ENCODE measurements at places on chromosomes 2 and 18.

GRCh38 chr18:4172196-4173100 lies 282.7 kb downstream of the DLGAP1 start:
- DNase-seq: no peak

DNA sequence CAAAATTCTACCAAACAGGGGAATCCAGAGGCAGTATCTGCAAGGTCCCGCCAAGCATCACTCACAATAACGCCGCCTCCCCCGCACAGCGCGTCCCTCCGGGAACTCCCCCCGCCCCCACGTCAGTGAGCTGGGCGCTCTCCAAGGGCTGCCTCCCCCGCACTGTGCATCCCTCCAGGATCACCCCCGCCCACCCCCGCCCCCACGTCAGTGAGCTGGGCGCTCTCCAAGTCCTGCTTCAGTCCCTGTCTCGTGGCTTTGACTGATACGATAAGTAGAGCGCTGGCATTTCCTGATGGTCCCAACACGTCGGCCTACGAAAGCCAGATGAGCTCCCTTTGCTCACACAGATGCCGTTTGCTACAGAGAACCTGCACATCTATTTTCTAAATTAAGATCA lies 130.7 kb upstream of the TPO start:
- peak; percentile 7 for DNase-seq

GRCh38 chr2:20797096-20797495 lies 25.8 kb downstream of the LDAH start:
- no peak for DNase-seq

DNA sequence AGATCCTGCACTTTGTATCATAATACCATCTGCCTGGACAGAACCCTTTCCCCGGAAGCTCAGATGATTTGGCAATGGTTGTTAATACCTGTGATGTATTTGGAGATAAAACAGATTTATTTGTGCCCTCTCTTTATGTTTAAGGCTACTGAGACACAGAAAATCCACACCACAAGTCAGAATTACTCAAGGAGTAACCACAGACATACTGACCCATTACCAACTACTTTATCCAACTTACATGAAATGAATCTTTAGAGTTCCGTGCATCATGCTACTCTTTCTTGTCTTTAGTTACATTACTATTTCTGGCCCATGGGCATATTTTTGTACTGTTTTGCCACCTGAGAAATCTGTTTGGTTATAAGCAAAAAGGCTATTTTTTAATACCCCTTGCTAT lies 384.0 kb downstream of the STK39 start:
- no peak for DNase-seq

GRCh38 chr2:209348433-209348832 lies 75.4 kb upstream of the MAP2 start:
- DNase-seq: no peak

- DNase-seq: peak; percentile 21
Measured at GRCh38 chr2:61887717-61888266, 664 bp downstream of the CCT4 start.

DNA sequence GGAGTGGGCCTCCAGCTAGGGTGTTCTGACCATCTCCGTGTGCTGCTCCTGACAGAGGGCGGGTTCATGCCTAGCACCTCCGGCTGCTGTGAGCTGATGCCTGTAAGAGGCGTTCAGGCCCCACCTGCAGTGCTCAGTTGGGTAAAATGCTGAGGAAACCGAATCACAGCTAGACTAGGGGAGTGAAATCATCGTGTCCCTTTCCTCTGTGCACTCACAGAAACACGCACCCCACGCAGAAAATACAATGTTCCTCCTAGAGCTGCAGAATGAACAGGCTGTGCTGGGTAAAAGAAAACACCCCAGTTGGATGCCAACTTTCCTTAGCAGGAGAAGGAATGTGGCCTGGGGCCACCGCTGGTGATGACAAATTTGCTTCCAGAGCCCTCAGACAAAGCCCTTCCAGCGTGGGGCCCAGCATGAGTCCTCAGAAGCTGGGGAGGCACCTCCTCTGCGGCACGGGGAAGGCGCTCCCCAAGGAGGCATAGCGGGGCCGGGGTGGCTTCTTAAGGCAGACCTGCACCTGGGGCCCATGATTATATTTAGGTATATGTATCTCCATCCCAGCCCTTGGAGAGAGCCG lies 16.3 kb upstream of the ARHGEF4 start:
- no peak for DNase-seq

GRCh38 chr2:8677646-8678592 lies 3.9 kb upstream of the ID2 start:
- DNase-seq: peak; percentile 77

GRCh38 chr2:171154348-171154747 lies 6.3 kb downstream of the TLK1 start:
- no peak for DNase-seq

DNA sequence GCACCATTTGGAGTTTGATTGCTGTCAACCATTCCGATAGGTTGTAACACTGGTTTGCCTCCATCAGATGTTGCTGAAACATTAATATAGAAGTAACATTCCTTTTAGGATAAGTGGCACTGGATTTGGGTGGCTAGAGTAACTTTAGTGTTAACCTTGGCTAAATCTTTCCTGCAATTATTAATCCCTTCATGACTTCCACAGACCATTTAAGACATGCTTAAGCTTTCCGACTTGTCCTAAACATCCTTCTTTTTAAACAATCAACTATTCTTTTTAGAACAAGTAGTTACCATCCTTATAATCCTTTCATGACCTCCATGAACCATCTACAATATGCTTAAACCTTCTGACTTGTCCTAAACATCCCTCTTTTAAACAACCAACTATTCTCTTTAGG lies 465.5 kb downstream of the DCDC2C start:
- DNase-seq: no peak

GRCh38 chr2:240556553-240557100 lies 1.2 kb downstream of the ANKMY1 start:
- no peak for DNase-seq

DNA sequence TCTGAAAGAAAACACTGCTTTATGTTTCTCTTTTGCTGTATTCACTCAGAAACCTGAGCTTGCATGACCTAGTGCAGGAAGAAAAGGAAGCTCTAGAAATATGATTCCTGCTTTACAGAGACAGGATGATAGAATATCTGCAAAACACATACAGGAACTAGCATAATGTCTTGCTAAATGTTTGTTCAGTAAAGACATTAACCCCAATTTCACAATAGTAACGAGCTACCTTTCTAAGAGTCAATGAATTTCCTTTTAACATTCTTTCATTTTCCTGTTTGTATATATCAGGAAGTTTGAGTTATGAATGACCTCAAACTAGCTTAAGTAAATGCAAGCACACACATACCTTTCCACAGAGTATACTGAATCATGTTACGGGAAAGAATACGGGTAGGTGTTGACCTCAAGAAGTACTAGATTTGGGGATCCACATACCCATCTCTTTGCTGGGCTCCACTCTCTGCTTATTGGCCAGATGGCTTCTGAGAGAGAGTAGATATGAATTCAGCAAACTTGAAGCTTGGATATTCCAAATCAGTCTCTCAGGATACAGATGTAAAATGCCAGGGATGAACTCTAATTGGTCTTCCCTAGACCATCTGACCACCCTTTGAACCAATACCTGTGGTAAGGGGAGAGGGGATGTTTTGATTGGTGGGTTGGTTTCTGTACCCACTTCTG lies 18.2 kb upstream of the ACSL3 start:
- no peak for DNase-seq

GRCh38 chr18:62368100-62368499 lies 43.0 kb downstream of the TNFRSF11A start:
- DNase-seq: no peak

GRCh38 chr2:44753552-44754285 lies 187.8 kb upstream of the SIX3 start:
- no peak for DNase-seq

GRCh38 chr2:11286749-11287148 lies 57.7 kb downstream of the ROCK2 start:
- DNase-seq: no peak

- DNase-seq: no peak
Measured at GRCh38 chr2:110919738-110920137, 187.4 kb downstream of the ACOXL start.

DNA sequence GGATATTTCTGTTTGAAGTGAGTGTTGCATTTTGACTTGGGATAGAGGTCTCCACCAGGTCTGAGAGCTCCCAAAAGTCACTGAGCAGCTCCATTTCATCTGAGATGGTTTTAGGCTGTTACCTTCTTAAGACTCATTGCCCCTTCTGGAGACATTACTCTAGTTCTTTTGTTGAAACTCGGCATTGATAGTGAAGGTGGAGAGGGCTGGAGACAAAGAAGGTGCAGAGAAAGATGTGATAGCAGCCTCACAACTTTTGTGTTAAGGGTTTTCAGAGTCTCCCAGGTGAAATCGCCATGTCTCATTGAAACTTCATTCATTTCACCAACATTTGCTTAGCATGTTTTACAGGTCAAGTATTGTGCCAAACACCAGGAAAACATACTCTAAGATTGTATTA lies 219.6 kb downstream of the INSIG2 start:
- DNase-seq: no peak

DNA sequence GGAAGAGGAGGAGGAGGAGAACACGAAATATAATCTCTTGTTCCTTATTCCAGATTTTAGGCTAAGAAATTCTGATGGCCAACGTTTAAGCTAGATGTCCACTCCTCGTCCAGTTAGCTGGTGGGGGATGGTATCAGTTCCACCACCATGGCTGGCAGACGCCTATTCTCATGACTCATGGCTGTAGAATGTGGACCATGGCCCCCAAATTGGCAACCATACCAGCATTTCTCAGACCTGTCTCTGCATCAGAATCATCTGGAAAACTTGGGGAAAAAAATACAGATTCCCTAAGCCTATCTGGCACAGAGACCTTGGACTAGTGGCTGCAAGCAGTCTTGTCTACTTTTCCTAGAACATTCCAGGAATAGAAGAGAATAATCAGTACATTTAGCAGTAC lies 267.7 kb upstream of the SIX2 start:
- DNase-seq: no peak

DNA sequence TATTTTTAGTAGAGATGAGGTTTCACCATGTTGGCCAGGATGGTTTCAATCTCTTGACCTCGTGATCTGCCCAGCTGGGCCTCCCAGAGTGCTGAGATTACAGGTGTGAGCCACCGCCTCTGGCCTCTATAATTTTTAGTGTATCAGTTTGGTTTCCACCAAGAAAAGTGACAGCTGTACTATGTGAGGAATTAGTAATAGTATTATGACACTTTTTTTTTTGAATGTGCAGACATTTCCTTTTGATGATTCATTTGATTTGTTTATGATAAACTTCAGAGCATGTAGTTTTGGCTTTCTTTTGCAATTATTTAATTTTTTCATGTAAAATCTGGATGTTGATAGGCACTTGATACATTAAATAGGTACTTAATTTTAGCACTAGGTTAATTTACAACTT lies 61.5 kb downstream of the PTPN4 start:
- DNase-seq: no peak

DNA sequence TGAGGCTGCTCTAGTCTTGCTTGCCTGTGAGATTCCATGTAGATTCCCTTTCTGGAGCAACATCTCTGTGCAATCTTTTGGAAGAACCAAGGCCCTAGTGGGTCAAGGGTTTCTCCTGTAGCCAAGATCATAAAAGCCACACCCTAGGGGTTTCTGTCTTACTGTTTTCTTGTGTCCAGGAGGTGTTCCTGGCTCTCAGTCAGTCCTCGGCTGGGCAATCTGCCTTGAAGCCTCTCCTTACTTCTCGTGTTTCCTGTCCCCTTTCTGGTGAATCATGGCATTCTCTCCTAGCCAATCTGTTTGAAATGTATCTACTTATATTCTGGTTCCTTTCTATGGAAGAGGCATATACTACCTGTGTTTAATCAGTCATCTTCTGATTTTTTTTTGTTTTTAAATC lies 484.8 kb upstream of the UBE2E3 start:
- no peak for DNase-seq

GRCh38 chr18:44857744-44858491 lies 177.2 kb downstream of the SETBP1 start:
- no peak for DNase-seq

DNA sequence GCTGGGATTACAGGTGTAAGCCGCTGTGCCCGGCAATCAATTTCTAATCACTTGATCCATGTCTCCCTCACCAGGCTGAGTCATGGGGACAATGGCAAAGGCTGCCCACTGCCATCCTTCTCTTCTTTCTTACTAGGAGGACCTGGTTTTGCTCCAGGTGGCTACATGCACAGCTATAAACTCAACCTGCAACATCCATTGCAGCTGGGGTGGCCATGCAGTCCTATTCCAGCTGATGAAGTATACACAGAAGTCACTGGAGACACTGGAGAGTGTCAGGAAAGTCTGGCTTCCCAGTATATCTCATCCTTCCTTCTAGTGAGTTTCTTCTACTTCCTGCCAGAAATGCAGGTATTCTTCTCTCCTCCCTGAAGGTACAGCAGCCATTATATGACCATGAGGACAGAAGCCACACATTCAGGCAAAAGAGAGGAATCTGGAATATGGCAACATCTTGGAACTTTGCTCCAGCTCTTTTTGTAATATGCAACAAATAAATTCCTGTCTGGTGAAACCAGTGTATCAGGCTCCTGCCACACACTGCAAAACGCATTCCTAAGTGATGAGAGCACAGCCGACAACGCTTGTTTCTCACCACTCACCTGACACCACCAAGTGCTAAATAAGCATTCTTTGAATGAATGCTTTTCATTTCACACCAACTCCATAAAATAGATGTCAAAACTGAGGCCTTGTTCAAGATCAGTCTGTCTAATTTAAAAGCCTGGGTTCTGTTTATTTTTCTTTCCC lies 32.3 kb downstream of the SCTR start:
- DNase-seq: no peak

DNA sequence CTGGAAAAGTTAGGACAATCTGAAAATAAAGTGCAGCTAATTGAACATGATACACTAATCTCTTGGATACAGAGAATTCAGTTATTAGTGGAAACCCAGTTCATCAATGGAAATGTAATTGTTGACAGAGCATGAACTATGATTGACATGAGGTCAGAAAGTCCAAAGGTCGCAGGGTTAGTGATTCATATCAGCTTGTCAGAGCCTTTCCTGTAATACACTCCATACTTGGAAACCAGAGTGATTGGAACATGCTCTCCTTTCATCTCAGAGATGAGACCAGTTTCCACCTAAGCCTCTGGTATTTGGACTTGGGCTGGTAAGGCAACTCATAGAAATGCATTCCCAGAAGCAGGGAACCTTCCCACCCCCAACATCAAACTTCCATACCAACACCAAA lies 8.5 kb upstream of the NCKAP5 start:
- DNase-seq: no peak

GRCh38 chr2:86793752-86794151 lies 3.0 kb upstream of the CD8A start:
- DNase-seq: no peak

Measured in SK-N-DZ (cell line).